Heart right ventricle (tissue), 16 donors: ENCODE measurements at places on chromosomes 7 and 10. TPM values are rescaled to one million over a fixed set of nuclear protein-coding genes. Genes with fewer than 3 reads are reported as not detected.

- H3K4me1 ChIP-seq: no peaks in the 10 kb centered on the region
- no peak overlapping the region for H3K4me3 ChIP-seq
- H3K36me3 ChIP-seq: no peaks in the 10 kb centered on the region
- H3K27ac ChIP-seq: no peak overlapping the region
These were observed 797.6 kb upstream of the MBL2 start for GRCh38 chr10:53570221-53570620.

- no peak overlapping the region for H3K27ac ChIP-seq
- no peak overlapping the region for H3K4me3 ChIP-seq
- no peaks in the 10 kb centered on the region for H3K36me3 ChIP-seq
- peak; percentile 20 for DNase-seq
- H3K4me1 ChIP-seq: no peaks in the 10 kb centered on the region
- peaks cover 74% of the 10 kb centered on the region for H3K27me3 ChIP-seq
These were observed 82.5 kb downstream of the ZNF467 start for GRCh38 chr7:149690688-149691446.

DNA sequence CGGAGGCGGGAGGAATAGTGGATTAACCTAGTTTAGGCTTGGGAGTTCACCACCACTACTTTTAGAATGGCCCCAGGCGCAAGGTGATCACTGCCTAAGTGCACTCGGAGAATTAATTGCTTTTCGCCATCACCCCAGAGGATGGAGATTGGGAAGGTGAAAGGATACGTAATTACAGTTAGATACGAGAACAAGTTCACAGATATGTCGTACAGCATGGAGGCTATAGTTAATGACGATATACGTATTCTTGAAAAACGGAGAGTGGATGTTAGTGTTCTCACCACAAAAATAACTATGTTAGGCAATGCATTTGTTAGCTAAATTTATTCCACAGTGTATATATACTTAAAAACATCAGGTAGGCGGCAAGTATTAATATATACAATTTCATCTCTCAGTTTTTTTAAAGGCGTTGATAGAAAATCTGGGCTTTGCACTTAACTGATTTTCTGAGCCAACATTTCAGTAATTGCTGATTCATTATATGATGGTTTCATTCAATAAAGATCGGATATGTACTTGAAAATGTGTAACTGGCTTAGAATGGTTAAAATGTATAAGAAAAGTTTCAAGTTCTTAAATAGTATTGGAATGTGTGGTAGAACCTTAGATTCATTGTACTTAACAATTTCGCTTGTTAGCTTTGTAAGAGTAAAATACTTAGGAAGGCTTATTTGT is 683 bp downstream of the CDC123 start:
- peaks cover 43% of the 10 kb centered on the region for H3K36me3 ChIP-seq

Gene HMX3
- polyA plus RNA-seq: not detected

Gene ZNRF2
- polyA plus RNA-seq: 3.7 TPM

GRCh38 chr10:69645296-69646184 is 15.5 kb downstream of the FAM241B start:
- H3K27ac ChIP-seq: no peak overlapping the region
- no peak overlapping the region for H3K4me3 ChIP-seq
- no peaks in the 10 kb centered on the region for H3K4me1 ChIP-seq
- no peak for DNase-seq
- no peaks in the 10 kb centered on the region for H3K36me3 ChIP-seq
- H3K27me3 ChIP-seq: peaks cover 20% of the 10 kb centered on the region
